ENCODE measurements at places on chromosomes 5 and 9.

DNA sequence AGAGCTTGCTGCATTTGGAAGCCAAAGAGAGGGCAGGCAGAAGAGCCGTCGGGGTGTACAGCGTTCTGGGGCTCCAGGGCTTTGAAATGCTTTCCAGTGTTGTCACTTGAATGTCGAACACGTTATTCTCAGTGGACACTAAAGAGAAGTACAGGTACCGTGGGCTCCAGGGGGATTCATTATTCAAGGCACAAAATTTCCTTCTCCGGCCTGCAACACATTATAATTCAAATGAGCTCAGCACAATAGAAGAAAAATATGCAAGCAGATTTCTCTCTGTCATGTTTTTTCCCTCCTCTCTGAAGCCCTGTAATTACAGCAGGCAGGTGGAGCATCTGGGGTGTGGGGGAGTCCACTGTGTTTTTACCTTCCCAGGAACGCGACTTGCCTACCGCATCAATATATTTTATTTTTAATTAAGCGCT is 293.1 kb downstream of the ZSWIM6 start:
- DNase-seq = no peak

GRCh38 chr9:91844190-91844589 is 105.8 kb downstream of the ROR2 start:
- no peak for DNase-seq

GRCh38 chr5:162372256-162372655 is 304.7 kb downstream of the GABRG2 start:
- DNase-seq = no peak

GRCh38 chr5:56838409-56839039 is 23.2 kb downstream of the MAP3K1 start:
- DNase-seq = no peak

DNA sequence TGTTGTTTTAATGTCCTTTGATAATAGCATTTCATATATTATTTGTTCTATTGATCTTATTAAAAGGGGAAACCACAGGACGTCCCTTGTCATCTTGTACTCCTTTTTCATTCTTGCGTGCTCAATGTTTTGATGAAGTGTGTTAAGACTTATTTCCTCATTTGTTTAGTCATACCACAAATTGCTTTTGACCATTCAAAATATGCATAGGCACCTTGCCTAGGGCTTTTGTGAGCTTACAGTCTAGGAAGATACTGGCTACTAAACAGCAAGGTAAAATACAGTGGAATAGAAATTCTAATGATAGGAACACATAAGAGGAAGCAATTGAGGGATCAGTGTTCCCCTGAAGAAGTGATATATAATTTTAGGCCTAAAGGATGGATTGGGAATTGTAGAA is 190.3 kb downstream of the WDR70 start:
- no peak for DNase-seq

GRCh38 chr9:93354451-93354850 is 97.0 kb upstream of the FAM120A start:
- no peak for DNase-seq

DNA sequence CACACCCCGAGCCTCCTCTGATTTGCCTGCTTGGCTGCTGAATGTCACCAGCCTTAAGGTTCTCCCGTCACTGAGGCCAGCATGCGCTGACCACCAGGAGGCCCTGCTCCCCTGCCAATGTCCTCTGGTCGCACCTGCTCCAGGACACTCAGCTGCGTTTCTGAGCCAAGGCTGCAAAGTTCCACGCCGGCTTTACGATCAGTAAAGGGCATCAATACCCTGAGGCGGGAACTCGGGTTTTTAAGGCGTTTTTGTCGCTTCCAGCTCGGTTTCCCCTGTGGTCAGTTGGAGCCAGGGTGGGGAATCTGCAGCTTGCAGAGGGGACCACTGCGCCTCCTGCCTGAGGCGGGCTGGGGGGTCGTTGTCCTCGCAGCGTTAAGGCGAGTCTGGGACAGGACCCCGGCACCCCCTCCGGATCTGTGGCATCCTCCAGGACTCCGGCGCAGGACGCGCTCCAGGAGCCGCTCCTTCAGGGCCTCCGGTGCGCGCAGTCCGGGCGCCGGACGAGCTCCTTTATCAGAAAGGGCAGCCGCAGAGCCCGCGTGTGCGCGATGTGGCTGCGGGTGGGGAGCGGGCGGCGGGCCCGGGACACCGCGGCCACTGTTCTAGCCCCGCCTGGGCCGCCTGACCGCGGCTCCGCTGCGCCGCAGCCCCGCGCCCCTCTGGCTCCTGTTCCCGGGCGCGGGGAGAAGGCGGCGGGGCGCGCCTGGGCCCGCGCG is 24.1 kb upstream of the FLT4 start:
- DNase-seq = no peak

DNA sequence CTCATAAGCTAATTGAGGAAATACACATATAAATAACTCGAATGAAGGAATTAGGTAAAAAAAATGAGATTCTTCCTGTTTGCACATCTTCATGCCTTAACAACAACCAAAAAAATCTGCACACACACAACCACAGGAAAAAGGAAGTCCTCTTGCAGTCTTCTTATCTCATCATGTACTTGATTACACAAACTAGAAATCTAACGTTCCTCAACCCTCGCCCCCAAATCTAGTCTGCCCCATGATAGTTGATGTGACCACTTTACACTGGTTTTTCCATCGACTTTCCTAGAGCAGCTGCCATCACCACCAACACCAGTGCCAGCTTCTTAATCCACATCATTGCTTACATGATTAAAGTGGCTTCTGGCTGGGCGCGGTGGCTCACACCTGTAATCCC is 31.2 kb upstream of the RNU6ATAC start:
- DNase-seq = no peak

- DNase-seq = no peak
Measured at GRCh38 chr9:87109231-87109631, 161.9 kb upstream of the GAS1 start.
